ENCODE measurements at places on chromosomes 3 and 15. TPM values are rescaled to one million over a fixed set of nuclear protein-coding genes. Genes with fewer than 3 reads are reported as not detected.

- peak overlapping the region; percentile 97 for H3K4me3 ChIP-seq
- peaks cover 10% of the 10 kb centered on the region for H3K36me3 ChIP-seq
- H3K27me3 ChIP-seq: no peaks in the 10 kb centered on the region
- H3K27ac ChIP-seq: peak overlapping the region; percentile 99
Measured at GRCh38 chr3:169771497-169772304, 1.5 kb upstream of the MYNN start.

GRCh38 chr3:132925256-132925930 is 112.8 kb upstream of the TMEM108 start:
- H3K4me1 ChIP-seq: no peaks in the 10 kb centered on the region
- no peak overlapping the region for H3K4me3 ChIP-seq
- H3K27ac ChIP-seq: no peak overlapping the region

The MYZAP gene
- polyA plus RNA-seq: not detected

- H3K4me3 ChIP-seq: no peak overlapping the region
- no peaks in the 10 kb centered on the region for H3K36me3 ChIP-seq
- H3K4me1 ChIP-seq: peaks cover 70% of the 10 kb centered on the region
- no peak for DNase-seq
- peak overlapping the region; percentile 60 for H3K27ac ChIP-seq
Measured at GRCh38 chr3:125116311-125117080, 60.7 kb upstream of the HEG1 start.

The LEKR1 gene
- polyA plus RNA-seq: 3.2 TPM

GRCh38 chr15:95024351-95024750 is 793.0 kb downstream of the MCTP2 start:
- no peaks in the 10 kb centered on the region for H3K36me3 ChIP-seq
- no peaks in the 10 kb centered on the region for H3K27me3 ChIP-seq
- DNase-seq: no peak
- no peak overlapping the region for H3K4me3 ChIP-seq
- H3K27ac ChIP-seq: no peak overlapping the region

The PLA2G4D gene
- not detected for polyA plus RNA-seq

The MYO5C gene
- 0.75 TPM for polyA plus RNA-seq

GRCh38 chr3:185028121-185028520 is 124.7 kb downstream of the C3orf70 start:
- no peaks in the 10 kb centered on the region for H3K36me3 ChIP-seq
- H3K4me1 ChIP-seq: no peaks in the 10 kb centered on the region
- no peak overlapping the region for H3K4me3 ChIP-seq

DNA sequence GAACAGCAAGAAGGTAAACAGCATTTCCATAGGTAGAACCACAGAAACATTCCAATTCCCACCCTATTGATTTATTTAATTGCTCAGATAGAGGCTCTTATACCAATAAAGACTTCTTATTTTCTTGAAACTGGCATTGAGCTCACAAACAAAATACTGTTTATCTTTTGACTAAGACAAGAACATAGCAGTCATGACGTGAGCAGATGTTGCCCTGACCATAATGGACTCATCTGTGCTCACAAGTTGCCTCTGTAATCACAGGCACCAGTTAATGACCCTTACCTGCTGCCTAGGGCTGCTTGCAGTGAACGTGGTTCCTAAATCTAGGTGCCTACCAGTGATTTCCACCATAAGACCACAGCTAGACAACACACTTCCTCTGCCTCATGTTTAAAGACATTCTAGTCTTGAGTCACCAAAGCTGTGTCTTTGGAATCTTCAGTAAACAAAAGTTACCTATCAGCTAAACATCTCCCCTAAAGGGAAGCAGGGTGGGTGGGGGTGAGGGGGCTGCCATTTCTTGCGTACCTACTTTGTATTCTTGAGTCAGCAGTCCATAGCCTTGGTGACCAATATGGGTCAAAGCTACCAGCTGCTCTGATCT is 2.1 kb downstream of the FYCO1 start:
- H3K27ac ChIP-seq: peak overlapping the region; percentile 37
- no peaks in the 10 kb centered on the region for H3K36me3 ChIP-seq
- H3K4me3 ChIP-seq: no peak overlapping the region
- no peaks in the 10 kb centered on the region for H3K27me3 ChIP-seq

DNA sequence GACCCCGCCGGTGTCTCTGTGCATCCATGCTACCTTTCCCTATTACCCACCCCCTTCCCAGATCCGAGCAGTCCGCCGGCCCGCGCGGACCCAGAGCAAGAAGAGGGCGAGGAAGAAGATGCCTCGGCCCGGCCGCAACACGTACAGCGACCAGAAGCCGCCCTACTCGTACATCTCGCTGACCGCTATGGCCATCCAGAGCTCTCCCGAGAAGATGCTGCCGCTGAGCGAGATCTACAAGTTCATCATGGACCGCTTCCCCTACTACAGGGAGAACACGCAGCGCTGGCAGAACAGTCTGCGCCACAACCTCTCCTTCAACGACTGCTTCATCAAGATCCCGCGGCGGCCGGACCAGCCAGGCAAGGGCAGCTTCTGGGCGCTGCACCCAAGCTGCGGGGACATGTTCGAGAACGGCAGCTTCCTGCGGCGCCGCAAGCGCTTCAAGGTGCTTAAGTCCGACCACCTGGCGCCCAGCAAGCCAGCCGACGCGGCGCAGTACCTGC is 788 bp downstream of the FOXB1 start:
- H3K27me3 ChIP-seq: peaks cover 43% of the 10 kb centered on the region
- no peak overlapping the region for H3K27ac ChIP-seq
- H3K4me3 ChIP-seq: no peak overlapping the region
- no peaks in the 10 kb centered on the region for H3K36me3 ChIP-seq

Measured in GM12878 (cell line).